ENCODE measurements at places on chromosomes 12 and 14.
A peak's percentile ranks its signal among the peaks of the same experiment; 100 is the strongest.

- no peak for DNase-seq
Measured at GRCh38 chr12:62252576-62252975, 7.6 kb upstream of the USP15 start.

DNA sequence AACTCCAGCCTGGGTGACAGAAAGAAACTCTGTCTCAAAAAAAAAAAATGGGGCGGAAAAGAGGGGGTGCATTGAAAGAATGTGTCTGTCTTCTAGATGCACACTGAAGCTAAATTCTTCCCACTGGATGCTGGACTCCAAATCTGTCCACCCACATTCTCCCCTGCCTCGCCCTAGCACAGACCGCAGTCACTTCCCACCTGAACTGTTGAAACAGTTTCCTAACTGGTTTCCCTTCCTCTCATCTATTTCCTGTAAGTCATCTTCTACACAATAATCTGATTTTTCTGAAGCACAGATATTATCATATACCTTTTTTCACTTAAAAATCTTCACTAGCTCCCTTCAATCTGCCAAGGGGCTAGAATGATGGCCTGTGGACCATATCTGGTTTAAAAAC lies 1.5 kb upstream of the HCAR1 start:
- no peak for DNase-seq

- DNase-seq: no peak
Measured at GRCh38 chr14:100030452-100031153, 34.6 kb upstream of the EVL start.

GRCh38 chr14:61695695-61696527 lies 598 bp downstream of the HIF1A start:
- DNase-seq: peak; percentile 46

DNA sequence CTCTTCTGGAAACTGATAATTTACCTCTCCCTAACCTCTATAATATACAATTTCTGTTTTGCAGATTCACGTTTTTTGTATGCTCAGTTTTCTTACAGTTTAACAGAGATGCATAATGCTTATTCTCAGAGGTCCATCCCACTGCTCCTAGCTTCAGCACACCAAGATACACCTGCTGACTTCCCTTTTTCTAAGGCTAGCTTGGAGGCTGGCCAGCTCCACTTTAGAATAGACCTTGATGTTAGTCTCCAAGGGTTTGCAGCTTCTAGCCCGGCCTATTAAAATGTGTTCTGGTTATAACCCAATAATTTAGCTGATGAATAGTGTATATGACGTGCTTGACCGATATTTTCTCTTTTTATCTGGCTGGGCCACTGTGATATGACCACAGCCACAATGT lies 261.2 kb downstream of the EGLN3 start:
- DNase-seq: no peak
